H4 (cell line): ENCODE measurements at places on chromosomes 13 and 19. TPM values are rescaled to one million over a fixed set of nuclear protein-coding genes. Genes with fewer than 3 reads are reported as not detected.

GPC6 gene
- 9.9 and 10.8 TPM in 2 replicates for total RNA-seq

NALCN gene
- 0.12 and 0.27 TPM in 2 replicates for total RNA-seq

SIGLEC5 gene
- not detected in 2 replicates for total RNA-seq

KLK14 gene
- not detected in 2 replicates for total RNA-seq

KLHL26 gene
- 2.3 and 5.7 TPM in 2 replicates for total RNA-seq

FGF22 gene
- not detected in 2 replicates for total RNA-seq

FUT3 gene
- not detected in 2 replicates for total RNA-seq

PPP1R13L gene
- total RNA-seq: 0.14 and 1.1 TPM in 2 replicates

ZNF93 gene
- 5.4 and 8.3 TPM in 2 replicates for total RNA-seq

ZNF225 gene
- total RNA-seq: 1.7 and 1.8 TPM in 2 replicates

SELENOV gene
- total RNA-seq: not detected in 2 replicates

KIR3DL2 gene
- not detected in 2 replicates for total RNA-seq

ELSPBP1 gene
- 0.08 and 0.68 TPM in 2 replicates for total RNA-seq

CYSLTR2 gene
- total RNA-seq: not detected in 2 replicates

C1QTNF9 gene
- not detected in 2 replicates for total RNA-seq

ZNF132 gene
- 4.0 and 6.4 TPM in 2 replicates for total RNA-seq

CD22 gene
- total RNA-seq: 1.9 and 6.1 TPM in 2 replicates

GTF2F2 gene
- total RNA-seq: 28.9 and 36.5 TPM in 2 replicates

CHAF1A gene
- total RNA-seq: 18.6 and 19.0 TPM in 2 replicates

KLHL1 gene
- total RNA-seq: not detected in 2 replicates

BTBD2 gene
- 37.6 and 40.1 TPM in 2 replicates for total RNA-seq

CYP2A7 gene
- total RNA-seq: not detected in 2 replicates

C19orf18 gene
- not detected in 2 replicates for total RNA-seq

BRSK1 gene
- 4.6 and 13.1 TPM in 2 replicates for total RNA-seq

PTGIR gene
- 0.06 and 0.08 TPM in 2 replicates for total RNA-seq

LGALS7 gene
- not detected in 2 replicates for total RNA-seq

ZNF560 gene
- total RNA-seq: 0.02 TPM in 1 of 2 replicates, not detected in the other

CYP4F11 gene
- 17.6 and 18.2 TPM in 2 replicates for total RNA-seq
